ENCODE measurements at places on chromosomes 1 and 21. TPM values are rescaled to one million over a fixed set of nuclear protein-coding genes. Genes with fewer than 3 reads are reported as not detected.

Gene TSPEAR
- total RNA-seq = not detected

Gene FMO5
- total RNA-seq = 3.5 TPM

Gene ALX3
- total RNA-seq = not detected

Gene HTR6
- 0.31 TPM for total RNA-seq

Gene KLHDC9
- total RNA-seq = not detected

Gene PLEKHN1
- 0.10 TPM for total RNA-seq

Gene SPATA46
- not detected for total RNA-seq

Gene IRF6
- total RNA-seq = 0.94 TPM

Gene C1QTNF12
- total RNA-seq = 1.6 TPM

Gene CELA2A
- not detected for total RNA-seq

Gene PGD
- total RNA-seq = 67.1 TPM

Gene FCMR
- total RNA-seq = 117 TPM

Gene HFM1
- total RNA-seq = 0.10 TPM

Gene AQP10
- 4.1 TPM for total RNA-seq

Gene RCC2
- 34.6 TPM for total RNA-seq

Gene AZIN2
- 1.6 TPM for total RNA-seq

Gene FAAH
- 6.2 TPM for total RNA-seq

Gene S100A2
- 0.21 TPM for total RNA-seq
